ENCODE measurements at places on chromosomes 1 and 21.

DNA sequence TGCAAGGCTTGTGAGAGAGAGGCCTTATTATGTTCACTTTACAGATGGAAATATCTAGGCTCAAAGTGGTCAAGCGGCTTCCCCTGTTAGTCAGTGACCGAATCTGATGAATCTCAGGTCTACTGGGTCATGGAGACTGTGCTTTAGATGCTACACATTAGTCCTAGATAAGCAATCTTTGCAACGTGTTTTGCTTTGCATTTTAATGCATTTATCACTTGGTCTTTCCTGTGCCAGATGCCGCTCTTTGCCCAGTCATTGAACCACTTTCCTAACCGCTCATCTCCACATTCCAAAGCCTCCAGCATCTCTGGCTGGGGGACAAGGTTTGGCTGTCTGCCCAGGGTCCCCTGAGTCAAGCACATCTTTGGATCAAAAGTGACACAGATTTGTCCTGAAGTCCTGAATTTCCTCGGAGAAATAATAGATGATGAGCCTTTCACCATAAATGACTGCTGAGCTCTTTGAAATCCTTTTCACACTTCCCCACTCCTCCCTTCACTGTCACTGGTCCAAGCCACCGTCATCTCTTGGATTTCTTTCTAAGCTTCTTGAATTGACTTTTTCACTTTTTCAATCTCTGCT is 96.0 kb upstream of the USP24 start:
- peak; percentile 49 for DNase-seq

DNA sequence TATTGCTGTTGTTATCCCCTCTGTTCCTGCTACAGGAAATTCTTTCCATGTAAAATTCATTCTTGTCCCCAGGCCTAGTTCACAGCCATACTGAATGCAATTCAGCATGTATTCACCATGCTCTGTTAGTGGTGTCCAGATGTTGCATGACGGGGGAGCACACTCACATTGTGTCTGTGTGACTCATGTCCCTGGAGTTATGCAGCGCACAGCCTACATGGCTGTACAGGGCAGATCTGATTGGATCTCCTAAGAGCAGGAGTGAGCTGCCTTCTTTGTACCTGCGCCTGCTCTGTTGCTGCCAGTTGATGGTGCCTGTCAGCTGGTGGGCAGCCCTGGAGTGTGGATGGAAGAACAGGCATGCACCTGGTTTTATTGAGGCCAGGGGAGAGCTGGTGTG is 17.6 kb downstream of the HTR6 start:
- DNase-seq, result peak; percentile 35

- no peak for DNase-seq
Measured at GRCh38 chr1:15420853-15421465, 11.3 kb downstream of the EFHD2 start.

DNA sequence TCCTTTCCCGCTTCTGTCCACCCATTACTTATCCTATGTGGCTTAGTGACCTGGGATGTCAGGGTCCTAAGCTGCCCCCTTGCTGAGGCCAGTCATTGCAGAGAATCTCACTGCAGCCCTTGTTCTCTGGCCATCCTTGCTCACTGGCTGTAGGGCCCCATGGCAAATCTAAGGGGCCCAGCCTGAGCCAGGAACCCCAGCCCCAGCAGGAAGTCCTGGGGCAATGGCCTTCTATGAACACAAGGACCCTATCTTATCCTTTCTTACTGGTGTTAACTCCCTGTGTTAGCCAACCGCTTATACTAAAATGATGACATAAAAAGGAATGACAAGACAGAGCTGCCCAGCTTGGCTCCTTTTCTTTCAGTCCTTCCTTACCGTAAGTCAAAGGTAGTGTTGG is 29.9 kb downstream of the DHCR24 start:
- no peak for DNase-seq

- no peak for DNase-seq
Measured at GRCh38 chr1:16152481-16153087, 3.3 kb downstream of the EPHA2 start.

GRCh38 chr21:29238967-29239290 is 59.8 kb upstream of the BACH1 start:
- peak; percentile 7 for DNase-seq

DNA sequence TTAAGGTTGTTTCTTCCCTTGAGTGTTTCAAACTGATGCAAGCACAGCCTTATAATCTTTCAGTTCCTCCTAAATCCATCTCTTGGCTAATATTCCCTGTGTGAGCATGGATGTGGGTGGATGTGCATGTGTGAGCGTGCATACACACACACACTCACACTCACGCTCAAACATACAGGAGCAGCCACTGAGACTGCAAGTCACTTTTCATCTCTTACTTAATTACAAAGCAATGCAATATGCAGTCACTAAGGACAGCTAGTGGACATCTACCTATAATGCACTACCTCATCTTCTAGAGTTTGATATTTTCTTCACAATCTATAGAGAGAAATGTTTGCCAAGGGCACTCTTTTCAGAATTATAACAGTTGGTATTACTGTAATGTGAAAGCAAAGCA is 1.4 kb downstream of the ESRRG start:
- no peak for DNase-seq

DNA sequence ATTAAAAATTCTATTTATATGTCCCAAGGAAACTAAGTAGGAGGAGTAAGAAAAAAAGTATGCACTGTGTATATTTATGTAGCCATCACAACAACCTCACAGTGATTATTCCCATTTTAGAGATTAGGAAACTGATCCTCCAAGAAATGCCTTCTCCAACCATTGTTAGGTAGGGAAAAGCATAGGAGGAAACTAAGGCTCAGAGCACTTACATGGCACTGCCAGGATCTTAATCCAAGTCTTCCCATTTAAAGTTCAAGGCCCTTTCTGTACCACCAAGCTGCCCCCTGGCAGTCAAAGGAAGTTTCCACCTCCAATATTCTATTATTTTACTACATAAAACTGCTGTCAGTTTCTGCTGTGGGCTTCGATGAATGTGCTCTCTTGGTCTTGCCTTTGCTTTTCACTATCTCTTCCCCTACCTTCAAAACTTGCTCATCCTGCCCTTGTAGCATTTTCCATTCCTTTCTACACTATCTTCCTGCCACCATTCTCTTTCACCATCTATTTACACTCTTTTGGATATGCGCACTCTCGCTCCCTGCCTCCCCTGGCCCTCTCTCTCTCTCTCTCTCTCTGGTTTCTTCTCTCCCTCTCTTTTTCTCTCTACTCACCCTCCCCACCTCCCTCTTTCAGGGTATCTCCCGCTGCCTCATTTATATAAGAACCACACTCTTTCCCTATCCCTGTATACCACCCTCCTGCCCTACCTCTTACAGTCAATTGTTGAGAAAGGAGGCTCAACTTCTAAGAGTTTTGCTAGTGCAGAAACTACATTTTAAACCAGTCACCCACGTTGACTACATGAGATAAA is 34.0 kb downstream of the PUM1 start:
- DNase-seq, result no peak

DNA sequence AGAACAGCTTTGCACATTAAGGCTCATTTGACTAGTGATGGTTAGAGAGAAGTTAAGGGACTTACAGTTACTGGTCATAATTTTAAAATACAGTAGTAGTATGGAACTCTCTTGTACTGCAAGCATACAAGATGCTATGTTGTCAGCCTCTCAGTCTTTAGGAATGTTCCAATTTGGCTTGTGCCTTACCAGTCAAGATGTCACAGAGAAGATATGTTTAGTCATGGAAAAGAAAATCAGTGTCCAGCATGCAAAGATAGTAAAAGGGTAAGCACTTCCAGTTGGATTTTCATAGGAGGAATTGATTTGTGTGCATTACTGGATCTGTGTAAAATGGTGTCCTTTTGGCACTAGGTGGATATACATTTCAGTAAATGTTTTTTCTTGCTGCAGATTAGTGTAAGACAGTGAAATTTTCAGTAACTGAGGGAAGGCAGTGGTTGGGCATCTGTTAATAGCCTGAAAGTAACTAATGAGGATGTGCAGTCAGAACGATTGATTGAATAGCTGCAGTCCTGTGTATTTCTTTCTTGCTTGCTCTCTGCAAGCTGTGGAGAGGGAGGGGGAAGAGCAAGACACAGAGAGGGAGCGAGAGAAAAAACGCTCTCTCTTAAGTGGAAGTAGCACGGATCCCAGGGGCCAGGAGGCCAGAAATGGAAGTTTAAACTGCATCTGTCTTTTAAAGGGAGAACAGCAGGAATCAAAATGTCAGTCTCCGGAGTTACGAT is 108.2 kb downstream of the CLEC20A start:
- DNase-seq, result no peak

DNA sequence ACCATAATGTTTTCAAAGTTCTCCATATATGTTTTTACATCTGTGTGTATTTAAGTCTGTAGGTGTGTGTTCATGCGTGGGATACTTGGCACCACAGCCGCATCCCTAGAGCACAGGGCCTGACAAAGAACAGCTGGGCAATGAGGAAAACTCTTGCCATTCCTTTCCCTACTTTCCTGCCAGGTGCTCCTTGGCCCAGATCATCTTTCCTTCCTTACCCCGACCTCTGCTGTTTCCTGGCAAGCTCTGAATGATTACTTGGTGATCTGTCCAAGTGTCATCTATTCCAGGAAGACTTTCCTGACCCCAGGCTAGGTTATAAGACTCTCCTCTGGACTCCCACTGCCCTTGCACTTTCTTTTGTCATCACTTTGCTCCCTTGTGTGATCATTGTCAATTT is 123.6 kb downstream of the ELAVL4 start:
- DNase-seq, result no peak

- DNase-seq, result no peak
Measured at GRCh38 chr1:81053826-81054225, 746.9 kb upstream of the ADGRL2 start.

DNA sequence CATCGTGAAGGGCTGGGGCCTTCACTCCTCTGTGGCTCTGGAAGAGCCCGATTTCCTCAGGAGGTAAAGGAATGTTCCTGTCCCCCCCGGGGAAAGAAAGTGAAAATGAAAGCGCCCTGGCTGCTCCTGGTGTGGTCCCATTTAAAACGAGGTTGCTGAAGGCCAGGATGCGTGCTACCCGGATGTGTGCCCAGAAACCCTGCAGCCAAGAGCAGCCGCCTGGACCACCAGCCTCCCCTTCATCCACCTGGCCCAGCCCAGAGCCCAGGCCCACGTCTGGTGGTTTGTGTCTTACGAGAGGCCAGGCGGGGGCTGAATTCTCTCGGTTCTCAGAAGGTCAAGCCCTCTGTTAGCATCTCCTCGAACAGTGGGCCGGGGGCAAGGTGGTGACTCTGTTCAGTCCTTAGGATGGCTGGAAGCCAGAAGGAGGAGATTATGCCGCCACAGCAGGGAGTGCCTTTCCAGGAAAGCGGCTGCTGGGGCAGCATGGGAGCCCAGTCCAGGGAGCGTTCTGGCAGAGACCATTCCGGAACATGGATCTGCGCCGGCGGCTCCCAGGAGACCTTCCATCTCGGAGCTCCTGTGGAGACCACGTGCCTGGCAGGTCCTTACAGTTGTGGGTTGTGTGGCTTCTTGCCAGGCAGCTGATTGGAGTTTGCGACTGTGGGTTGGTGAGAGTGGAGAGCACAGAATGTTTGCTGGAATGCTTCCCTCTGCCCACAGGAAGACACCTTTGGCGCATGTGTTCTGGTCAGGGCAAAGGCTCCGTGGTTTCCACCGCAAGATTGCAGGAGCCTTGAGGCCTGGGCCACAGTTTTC is 1.4 kb downstream of the GUK1 start:
- no peak for DNase-seq

- DNase-seq, result no peak
Measured at GRCh38 chr1:154808909-154809262, 61.2 kb downstream of the KCNN3 start.

GRCh38 chr1:1088029-1088800 is 14.1 kb upstream of the RNF223 start:
- DNase-seq, result no peak

DNA sequence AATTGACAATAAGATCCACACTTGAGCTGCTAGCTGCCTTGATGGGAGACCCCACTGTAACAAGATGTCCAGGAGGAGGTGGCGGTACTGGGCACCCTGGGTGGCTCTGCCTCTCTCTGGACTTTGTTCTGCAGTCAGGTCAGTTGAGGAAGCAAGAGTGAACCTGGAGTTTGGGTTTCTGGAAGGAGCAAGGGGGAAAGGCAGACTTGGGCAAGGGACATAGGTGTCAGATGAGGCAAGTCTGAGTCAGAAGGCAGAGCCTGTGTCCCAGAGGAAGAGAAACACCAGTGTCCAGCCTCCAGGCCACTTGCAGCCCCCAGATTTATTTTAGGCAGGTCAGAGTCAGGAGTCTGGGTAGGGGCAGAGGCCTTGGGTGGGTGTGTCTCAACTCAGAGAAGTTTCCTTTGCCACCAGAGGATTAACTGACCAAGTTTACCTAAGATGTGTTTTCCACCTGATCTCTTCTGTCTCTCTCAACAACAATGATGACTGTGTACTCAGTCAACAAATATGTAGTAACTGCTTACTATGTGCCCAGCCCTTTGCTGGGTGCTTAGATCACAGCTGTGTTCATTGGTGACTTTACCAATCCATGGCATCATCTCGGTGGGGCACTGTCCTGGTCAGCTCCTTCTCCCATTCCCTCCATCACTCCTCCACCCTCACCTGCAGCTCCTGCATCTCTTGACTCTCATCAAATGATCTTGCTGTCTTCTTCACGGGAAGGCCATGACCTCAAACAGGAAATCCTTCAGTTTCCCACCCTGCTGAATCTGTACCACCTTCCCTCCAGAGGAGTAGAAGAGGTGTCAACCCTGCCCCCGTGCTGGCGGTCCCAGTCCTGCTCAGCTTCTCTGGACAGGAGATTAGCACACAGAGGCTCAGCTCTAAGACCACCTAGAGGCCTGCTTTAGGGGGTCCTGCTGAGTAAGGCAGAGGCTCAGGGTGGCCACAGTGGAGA is 36.6 kb downstream of the ELF3 start:
- DNase-seq, result no peak

- no peak for DNase-seq
Measured at GRCh38 chr1:202575918-202576653, 134.2 kb downstream of the SYT2 start.

GRCh38 chr1:109314795-109315194 is 8.0 kb upstream of the MYBPHL start:
- DNase-seq, result no peak

GRCh38 chr1:36512842-36513241 is 30.1 kb upstream of the CSF3R start:
- DNase-seq, result no peak

GRCh38 chr1:17447501-17447992 is 8.1 kb upstream of the RCC2 start:
- DNase-seq, result no peak

DNA sequence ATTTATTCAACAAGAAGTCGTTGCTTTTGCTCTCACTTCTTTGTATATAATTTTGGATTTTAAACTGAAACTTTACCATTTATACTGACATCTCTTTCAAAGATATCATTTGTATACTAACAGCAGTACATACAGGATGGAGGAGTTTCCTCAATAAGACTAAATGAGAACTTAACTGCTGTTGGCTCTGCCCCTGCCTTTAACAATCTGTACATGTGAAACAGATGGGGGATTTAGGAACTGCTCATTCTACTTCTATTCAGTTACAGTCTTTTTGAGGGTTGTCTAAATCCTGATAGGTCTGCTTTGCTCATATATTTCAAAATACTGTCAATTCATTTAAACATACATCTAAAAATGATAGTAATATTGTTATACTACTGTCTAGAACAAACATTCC is 663.2 kb downstream of the ADGRL2 start:
- no peak for DNase-seq

Measured in amniotic stem cell (primary cell).